ENCODE measurements at places on chromosomes 3 and 15. TPM values are rescaled to one million over a fixed set of nuclear protein-coding genes. Genes with fewer than 3 reads are reported as not detected.

DNA sequence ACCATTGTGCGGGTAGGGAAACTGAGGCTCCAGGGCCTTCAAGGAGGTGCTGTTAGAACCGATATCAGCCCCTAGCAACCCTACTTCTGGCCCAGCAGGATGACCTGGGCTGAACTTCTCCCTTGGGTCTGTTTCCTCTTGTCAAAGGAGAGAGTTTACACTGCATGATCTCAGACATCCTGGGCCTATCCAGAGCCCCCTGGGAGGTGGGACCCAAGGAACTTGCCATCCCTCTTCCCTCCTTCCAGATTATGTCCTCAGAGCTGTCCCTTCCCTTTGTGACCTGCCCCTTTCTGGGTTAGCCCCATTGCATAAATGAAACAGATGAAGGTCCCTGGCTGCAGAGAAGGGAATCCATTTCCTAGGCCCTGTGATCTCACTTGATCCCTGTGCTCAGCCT, 12.3 kb upstream of the DNAH1 start:
- DNase-seq: no peak

- no peak for DNase-seq
These were observed 1091.0 kb downstream of the FHIT start for GRCh38 chr3:60160111-60160821.

- no peak for DNase-seq
These were observed 76.0 kb upstream of the NECTIN3 start for GRCh38 chr3:110995461-110996231.

PLA2G4D gene
- not detected for total RNA-seq

GRCh38 chr15:31522028-31522427, 195.4 kb downstream of the KLF13 start:
- no peak for DNase-seq

- no peak for DNase-seq
These were observed 23.9 kb upstream of the SLTM start for GRCh38 chr15:58957101-58957973.

NEK10 gene
- total RNA-seq: 8.1 TPM

DNA sequence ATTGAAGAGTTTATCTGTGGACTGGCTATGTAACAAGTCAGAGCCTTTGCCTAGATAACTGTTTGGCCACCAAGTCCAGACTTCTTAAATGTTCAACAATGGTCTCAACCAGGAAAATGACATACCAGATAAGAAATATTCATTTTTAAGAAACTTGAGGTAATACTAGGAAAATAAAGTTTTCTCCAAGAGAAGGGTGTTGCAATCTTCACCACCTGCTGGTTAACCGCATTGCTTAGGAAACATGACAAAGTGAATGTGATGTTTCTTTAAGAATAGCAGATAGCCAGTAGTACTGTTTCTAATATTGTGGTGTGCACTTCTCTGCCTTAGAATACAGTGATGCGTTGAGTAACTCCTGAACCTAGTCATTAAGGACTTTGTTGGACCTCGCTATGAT, 321.5 kb upstream of the CADM2 start:
- no peak for DNase-seq

- no peak for DNase-seq
These were observed 111.7 kb downstream of the DNAJB8 start for GRCh38 chr3:128354788-128355542.

DNA sequence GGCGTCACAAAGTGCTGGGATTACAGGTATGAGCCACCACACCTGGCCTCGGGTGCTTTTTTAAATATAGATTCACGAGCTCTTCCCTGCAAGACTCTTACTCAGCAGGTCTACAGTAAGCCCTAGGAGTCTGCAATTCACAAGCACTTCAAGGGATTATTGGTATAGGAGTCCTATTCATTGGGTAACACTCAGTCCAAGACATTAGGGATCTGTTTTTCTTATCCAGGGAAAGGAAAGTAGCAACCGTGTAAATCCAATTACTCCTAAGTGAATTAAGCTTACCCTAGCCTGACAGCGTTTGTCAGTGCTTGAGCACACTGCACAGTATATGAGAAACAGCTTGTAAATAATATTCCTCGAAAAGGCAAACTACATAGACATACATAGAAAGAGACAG, 109.9 kb downstream of the SENP2 start:
- no peak for DNase-seq

- DNase-seq: no peak
These were observed 669.3 kb downstream of the ROBO2 start for GRCh38 chr3:77709155-77709554.

DNA sequence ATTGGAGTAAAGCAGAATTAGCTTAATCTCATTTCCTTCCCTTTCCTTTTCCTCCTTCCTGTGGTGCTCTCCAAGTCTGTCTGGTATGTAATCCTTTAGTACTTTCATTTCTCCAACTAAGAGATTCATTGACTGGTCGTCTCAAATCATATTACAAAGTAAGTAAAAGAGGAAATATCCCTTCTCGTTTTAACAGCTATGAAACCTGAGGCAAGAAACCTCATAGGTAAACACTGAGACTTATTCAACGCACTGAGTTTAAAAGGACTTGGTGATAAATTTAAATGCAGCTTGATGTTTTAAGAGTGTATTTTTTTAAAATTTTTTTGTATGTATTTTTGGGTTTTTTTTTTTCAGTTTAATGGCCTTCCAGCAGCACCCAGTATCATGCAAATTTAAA, 117.2 kb upstream of the LRRC3B start:
- DNase-seq: no peak

DNA sequence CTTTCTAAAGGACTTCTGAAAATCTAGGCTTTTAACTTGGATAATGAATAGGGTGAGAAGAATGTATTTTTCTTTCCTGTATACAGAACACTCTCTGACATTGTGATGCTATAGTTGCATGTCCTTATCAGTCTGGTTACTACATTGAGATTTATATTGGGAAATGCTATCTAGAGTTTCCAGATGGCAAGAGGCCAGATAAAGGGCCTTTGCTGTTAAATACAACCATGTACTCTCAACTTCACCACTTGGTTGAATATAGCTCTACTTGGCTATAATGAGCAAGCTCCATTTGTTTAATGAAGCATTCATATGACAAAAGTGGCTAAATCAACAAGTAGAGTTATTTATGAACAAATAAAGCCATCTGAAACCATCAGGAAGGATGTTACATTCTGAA, 91.0 kb downstream of the IGSF11 start:
- no peak for DNase-seq

TTBK2 gene
- total RNA-seq: 20.5 TPM

DNA sequence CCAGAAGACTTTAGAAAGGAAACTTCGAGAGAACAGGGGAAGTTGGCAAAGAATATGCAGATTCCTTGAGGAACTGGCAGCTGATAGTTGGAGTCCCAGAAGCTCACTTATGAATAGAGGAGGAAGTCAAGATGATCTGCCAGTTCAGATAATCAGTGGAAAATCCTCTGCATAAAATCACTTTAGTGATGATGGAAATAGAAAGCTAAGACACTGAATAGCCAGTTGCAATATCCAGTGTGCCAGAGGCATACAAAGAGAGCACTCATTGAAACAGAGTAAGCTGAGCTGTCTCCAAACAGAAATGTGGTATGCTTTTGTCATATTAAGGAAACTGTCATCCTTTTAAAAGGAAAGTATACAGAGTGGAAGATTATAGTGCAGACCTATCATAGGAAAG, 1207.6 kb downstream of the OTOL1 start:
- DNase-seq: no peak

FES gene
- total RNA-seq: 10.9 TPM

GRCh38 chr3:15086263-15086662, 12.7 kb downstream of the RBSN start:
- no peak for DNase-seq

DNA sequence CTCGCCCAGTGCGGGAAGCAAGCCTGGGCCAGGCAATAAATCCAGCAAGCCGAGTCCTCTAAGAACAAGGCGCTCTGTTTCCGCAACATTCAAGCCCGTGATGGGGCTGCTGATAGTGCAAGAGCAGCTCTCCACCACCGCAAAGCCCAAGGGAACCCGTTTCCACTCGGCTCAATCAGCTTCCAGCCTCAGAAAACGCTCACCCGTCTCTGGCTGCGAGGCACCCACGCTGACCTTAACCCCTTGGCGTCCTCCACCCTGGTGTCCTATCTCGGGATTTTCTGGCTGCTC, 17.8 kb downstream of the SPATA12 start:
- peak; percentile 48 for DNase-seq

DNA sequence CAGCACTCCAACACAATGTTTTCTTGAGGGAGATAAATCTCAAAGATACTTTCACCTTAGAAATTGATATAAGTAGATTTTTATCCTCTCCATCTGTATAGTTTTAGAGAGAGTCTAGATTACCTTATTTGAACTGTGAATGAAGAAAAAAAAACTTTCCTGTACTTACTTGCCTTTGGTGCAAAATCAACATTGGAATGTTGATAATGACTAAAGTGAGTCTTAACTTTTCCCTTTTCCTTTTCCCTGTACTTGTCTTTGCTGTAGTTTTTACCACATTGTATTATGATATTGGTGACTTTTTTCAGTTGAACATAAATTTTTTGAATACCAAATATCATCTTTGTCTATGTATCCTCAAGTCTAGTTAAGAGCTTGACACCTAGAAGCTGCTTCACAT, 6.7 kb downstream of the ALCAM start:
- DNase-seq: no peak

DNA sequence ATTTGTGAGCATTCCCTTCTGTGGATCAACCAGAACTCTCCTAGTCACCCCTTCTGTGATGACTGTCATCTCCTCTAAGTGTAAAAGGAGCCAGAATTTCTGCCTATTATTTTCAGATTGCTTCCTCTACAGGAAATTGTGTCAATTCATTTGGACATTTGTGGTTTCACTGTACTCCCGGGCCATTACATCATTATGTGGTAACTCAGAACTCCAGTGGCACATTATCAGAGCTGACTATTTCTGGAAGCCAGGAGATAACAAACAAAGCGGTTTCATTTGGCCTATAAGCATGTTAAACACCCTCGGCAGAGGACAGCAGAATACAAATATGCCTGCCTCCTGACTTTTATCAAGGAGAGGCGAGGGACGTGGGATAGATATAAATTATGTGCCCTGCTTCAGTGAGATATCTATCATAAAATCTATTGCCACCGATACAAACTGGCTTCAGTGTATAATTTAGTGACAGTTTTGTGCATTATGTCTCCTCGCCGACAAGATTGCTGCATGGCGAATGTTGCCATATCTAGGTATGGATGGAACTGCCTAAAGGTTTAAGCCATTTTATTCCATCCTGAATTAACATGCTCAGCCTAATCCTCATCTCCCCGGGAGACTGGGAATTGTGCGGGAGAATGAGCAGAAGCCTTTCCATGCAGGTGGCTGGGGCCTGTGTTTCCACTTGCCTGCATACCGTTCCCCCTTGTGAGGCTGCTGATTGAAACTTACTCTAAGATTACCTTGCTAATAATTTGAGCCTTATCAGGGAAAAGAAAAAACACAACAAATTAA, 193.4 kb upstream of the SEMA6D start:
- DNase-seq: no peak

DNA sequence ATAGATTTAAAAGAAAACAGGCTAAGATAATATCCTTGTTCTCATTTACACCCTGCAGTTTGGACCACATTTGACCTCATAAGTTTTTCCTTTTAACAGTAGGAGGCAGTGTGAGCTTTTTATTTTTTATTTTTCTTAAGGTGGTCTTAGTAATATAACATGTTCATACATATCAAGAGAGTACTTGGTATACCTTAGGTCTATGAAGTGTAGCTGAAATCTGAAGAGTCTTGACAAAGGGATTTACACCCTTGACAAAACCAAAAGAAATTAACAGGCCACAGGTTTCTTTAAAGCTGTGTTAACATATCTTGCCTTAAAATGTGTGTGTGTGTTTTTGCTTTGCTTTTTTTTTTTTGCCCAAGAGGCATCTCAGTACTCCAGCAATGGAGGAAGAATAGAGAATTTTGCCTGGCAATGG, 3.2 kb downstream of the RAP2B start:
- no peak for DNase-seq

GRCh38 chr3:55937301-55937700, 450.2 kb upstream of the WNT5A start:
- DNase-seq: no peak

DNA sequence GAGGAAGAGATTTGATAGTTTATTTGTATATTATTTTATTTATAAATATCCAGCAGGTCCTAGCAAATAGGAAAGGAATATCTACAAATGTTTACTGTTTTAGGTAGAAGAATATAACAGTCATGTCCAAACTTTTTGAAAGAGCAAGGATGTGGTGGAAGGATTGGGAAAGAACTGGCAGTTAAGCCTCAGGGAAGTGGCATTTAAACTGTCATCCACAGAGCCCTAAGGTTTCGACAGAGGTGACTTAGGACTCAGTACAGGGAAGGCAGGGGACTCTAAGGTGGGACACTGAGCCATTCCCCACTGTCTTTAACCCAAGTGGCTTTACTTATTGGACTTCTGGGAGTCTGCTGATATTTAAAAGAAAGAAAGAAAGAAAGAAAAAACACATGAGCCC, 11.8 kb upstream of the TMEM87A start:
- DNase-seq: no peak

DNA sequence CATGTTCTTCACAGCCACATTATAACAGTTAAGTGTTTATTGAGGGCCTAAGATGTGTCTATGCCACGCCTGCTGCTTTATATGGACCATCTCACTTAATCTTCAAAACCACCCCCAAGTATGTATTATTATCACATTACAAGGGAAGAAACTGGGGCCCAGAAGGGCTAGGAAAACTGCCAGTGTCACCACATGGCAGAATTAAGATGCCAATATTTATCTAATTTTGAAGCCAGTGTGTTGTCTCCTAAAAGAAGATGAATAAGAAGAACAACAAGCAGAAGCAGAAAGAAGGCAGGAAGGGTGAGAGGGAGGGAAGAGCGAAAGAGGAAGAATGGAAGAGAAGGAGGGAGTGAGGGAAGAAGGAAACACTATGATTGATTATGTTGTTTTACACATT, 491.3 kb upstream of the IL12A start:
- no peak for DNase-seq

DNA sequence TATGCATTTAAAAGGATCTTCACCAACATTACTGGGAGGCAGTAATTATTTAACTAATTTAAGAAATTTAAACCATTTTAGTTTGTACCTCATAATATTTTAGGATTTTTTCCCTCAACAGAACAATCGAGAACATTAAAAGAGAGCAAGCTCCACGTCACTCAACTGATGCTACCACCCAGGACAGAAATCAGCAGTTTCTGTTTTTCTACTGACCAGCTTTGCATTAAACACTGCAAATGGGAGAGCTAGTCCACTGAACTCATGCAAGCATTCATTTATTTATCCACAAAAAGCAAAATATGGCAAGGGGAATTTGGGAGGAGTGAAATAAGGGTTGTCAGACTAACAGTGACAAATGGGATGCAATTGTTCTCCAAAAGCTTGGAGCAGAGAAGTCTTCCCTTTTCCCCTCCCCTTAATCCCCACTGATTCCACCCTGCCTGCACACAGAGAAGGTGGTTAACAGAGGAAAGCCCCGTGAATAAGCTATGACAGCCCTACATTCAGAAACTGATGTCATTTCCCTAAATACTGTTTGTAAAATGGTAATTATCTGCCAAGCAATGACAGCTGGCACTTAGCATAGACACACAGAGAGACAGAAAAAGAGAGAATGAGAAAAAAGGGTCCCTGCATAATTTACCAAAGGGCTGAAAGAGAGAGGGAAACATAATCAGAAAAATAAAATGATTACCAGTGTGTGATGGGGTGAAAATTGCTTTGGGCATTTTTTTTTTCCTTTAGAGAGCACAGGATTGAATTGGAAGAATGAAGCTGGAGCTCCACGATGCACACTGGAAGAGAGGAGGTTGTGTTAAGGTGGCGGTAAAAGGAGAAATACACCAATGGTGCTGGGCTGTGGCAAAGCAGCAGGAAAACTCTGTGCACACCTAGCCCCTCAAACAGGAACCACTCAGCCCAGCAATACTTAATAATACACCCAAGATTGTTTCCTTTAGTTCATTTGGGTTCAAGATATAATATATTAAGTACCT, 777.4 kb downstream of the TUSC7 start:
- no peak for DNase-seq

All from heart right ventricle (tissue), 16 donors.